Suppressor macrophage (primary cell): ENCODE measurements at places on chromosomes 5 and 9.
A peak's percentile ranks its signal among the peaks of the same experiment; 100 is the strongest.

GRCh38 chr5:115702025-115702424 lies 76.2 kb upstream of the TMED7 start:
- no peak for DNase-seq

GRCh38 chr5:123717139-123717538 lies 205.2 kb downstream of the CSNK1G3 start:
- DNase-seq, result no peak

DNA sequence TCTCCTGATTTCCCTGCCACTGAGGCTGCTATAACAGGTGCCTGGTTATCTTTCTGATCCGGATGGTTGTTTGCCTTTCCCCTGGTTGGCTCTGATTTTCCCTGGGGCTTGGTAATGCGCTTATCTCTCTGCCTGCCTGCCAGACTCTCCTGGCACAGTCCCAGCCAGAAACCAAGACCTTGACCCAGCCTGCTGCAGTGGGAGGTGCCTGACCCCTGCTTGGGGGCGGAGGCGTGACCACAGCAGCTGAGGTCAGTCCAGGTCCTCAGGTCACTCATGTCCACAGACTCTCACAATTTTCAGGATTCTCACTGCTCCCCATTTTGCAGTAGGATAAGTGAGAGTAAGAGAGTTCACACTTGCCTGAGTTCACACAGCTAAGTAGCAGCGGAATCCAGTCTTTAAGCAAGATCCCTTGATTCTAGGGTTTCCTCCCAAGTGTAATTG lies 24.4 kb upstream of the SYNPO start:
- DNase-seq, result no peak

GRCh38 chr9:117555964-117556629 lies 141.2 kb upstream of the ASTN2 start:
- peak; percentile 47 for DNase-seq

- DNase-seq, result no peak
These were observed 140.0 kb downstream of the SIL1 start for GRCh38 chr5:139058121-139058520.

DNA sequence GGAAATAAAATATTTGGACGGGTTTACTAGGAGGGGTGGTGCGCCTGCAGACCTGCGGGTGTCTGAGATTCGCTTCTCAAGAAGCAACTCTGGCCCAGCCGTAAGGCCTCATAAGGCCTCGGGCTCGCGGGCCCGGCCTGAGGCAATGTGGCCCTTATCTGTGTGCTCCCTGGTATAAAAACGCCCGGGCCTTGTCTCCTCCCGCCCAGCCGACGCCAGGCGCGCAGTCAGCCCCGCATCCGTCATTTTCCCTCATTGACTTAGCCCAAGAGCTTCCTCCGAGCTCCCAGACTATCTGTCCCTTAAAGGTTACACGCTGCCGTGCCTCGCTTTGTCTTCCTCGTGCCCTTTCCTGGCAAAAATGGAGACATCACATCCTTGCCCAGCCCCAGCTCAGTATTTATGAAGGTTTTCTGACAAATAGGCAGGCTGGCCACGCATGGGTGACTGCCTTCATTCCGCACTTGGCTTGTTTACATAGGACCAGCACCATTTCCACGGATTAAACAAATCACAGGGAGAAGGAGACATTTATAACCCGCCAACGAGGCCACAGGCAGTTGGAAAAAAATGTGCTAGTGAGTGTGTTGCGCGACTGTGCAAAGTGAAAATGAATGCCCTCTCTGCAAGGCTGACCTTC lies 74.5 kb upstream of the TBCA start:
- no peak for DNase-seq

GRCh38 chr9:98908897-98909634 lies 34.6 kb upstream of the COL15A1 start:
- no peak for DNase-seq
